ENCODE measurements at places on chromosomes 4 and X.
A peak's percentile ranks its signal among the peaks of the same experiment; 100 is the strongest.

- DNase-seq, result no peak
Measured at GRCh38 chr4:108774809-108775530, 12.1 kb upstream of the ETNPPL start.

GRCh38 chr4:167100120-167100519 lies 134.2 kb downstream of the SPOCK3 start:
- no peak for DNase-seq

- DNase-seq, result peak; percentile 63
Measured at GRCh38 chr4:6986072-6986780, 56.9 kb upstream of the TADA2B start.

DNA sequence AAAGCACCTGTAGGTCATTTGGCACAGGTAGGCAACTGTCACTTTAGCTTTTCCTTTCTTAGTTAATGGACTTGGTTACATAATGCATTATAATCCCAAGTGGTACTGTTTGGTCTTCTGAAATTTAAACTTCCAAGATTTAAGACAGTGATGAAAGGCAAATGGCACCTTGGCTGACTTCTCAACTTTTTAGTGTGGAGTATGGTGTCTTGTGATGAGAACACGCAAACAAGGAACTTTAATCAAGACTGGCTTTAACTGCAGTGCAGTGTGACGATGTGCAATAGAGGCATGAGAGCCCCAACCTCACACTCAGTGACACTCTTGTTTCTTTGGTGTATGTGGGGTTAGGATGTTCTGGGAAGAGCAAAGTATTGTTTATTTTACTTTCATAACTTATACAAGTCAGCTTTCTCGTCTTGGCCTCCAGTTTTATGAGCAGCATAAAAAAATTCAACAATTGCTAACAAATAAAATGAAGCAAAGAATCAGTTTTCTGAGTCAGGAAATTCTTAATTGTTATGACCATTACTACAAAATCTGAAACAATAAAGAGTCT lies 171.9 kb downstream of the MAD2L1 start:
- no peak for DNase-seq

Data from K562 (cell line).